ENCODE measurements at places on chromosomes 11 and 22.
A peak's percentile ranks its signal among the peaks of the same experiment; 100 is the strongest.

- no peak for DNase-seq
Observed at GRCh38 chr11:121299417-121299816, 6.8 kb downstream of the SC5D start.

GRCh38 chr11:68298659-68299516 lies 13.5 kb upstream of the LRP5 start:
- no peak for DNase-seq

DNA sequence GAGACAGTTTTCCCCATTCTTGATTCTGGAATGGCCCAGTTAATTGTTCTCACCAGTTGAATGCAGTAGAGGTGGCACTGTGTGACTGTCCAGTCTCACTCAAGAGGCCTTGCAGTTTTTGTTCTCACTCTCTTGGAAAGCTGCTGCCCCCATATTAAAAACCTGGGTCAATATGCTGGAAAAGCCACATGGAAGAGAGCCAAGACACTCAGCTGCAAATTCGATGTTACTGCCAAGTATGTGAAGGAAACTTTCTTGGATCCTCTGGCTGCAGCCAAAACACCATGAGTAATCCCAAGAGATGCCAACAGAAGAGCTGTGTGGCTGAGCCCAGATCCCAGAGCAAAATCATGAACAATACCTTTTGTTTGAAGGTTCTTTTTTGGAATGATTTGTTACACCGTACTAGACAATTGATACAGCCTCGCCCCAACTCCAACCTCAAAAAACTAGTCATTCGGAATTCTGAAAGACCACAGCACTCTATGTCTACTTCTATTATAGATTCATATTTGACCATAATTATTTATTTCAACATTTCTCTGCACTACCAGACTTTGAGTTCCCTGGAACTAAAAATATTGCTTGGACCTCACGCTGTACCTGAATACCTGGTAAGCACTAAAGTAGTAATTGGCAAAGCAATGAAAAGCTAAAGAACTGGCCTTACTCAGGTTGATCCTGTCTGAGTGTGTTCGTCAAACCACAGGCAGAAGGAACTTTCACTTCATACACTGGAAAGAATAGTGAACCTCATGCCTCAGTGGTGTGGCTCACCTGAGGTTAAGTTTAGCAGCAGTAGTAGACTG lies 378.8 kb downstream of the ETS1 start:
- DNase-seq = no peak

DNA sequence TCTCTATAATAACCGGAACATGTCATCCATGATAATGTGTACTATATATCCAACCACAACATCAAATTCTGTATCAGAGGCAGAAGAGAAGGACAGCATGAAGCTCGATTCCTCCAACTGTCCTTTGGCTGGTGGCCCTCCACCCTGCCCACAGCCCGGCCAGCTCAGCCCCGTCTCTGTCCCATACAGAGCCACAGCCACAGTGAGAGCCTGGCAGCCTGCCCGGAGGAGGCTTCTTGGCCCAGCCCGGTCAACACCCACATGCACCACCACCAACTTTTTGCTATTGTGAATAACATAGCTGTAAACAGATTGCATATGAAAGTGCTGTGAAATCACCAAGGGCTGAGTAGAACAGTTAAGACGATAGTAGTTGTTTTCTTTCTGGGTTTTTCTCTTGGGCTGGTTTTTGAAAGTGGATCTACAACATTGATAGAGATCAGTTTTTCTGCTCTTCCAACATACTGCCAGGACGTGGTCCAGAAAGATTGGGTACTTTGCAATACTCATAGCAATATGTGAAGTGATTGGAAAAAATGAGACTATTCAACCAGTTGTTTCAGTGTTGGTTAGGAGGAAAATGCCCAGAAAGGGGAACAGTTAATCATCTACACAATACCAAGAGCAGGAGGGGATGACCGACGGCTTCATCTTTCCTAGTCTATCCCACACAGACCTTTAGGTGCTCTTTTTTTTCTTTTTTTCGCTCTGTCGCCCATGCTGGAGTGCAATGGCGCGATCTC lies 6.9 kb upstream of the TUBA8 start:
- no peak for DNase-seq

DNA sequence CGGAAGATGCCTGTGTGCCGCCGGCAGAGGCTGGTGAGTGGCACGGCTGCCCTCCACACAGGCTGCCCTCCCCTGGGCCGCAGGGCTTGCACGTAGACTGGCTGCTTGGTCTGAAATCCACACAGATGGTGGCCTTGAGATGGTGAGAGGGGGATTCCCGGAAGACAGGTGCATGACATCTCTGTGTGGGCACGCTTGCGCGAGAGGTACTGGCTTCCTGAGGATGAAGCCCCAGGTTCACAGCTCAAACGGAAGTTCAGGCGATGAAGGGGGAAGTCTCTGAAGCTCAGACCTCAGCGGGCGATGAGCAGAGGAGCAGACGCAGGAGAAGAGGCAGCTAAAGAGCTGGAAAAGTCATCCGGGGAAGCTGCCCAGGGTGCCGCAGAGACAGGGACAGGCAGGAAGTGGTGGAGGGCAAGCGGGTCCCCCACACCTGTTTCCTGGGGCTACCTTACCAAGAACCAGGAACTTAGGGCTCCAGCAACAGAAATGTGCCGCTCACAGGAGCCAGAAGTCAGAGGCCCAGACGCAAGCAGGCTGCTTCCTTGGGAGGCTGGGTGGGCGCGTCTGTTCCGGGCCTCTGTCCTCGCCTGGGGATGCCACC lies 7.2 kb downstream of the CRELD2 start:
- DNase-seq = no peak

- DNase-seq = peak; percentile 53
Observed at GRCh38 chr11:11787305-11788062, 54.3 kb upstream of the USP47 start.

DNA sequence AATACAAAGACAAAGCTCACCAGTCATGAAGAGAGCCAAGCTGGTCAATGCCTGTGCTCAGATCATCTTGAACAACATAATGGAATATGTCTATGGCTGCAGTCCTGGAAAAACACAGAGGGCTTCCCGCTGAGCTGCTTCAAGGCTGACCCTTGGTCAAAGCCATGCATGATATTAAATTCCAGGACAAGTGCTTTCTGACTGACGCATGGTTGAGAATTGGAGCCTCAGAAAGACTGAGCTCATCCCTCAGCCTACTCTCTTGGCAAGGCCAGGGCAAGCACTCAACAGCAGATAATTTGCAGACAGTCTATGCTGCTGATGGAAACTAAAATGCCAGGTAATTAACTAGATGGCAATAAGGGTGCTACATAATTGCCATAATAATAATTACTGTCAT lies 89.2 kb downstream of the GALNT18 start:
- no peak for DNase-seq

- DNase-seq = no peak
Observed at GRCh38 chr11:113199866-113200265, 114.5 kb upstream of the TTC12 start.

Data from NCI-H1048 (cell line).